ENCODE measurements at places on chromosomes 5 and 9.

DNA sequence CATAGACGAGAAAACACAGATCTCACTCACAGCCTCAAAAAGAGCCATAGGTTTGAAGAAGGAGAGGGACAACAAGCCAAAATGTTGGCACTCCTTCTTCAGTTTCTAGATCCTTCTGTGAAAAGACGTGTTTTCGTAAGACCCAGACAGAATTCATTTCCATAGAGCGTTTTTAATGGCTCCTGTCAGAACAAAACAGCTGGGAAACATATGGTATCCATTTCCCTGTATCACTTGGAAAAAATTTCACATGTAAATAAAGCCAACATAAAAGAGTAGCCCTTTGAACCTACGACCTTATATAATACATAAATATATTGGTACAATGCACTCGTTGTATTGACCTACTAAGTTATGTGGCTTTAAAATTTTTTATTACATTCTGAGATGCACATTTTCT is 108.1 kb downstream of the SNCAIP start:
- no peak for DNase-seq

GRCh38 chr9:89902450-89903140 is 297.8 kb downstream of the GADD45G start:
- DNase-seq, result no peak

GRCh38 chr9:2023532-2023931 is 8.4 kb downstream of the SMARCA2 start:
- DNase-seq, result no peak

GRCh38 chr5:138603249-138603920 is 28.2 kb upstream of the HSPA9 start:
- peak; percentile 40 for DNase-seq

- peak; percentile 46 for DNase-seq
Measured at GRCh38 chr9:120689860-120690259, 24.4 kb downstream of the MEGF9 start.

- no peak for DNase-seq
Measured at GRCh38 chr9:128118971-128119665, 8.4 kb downstream of the PTGES2 start.

DNA sequence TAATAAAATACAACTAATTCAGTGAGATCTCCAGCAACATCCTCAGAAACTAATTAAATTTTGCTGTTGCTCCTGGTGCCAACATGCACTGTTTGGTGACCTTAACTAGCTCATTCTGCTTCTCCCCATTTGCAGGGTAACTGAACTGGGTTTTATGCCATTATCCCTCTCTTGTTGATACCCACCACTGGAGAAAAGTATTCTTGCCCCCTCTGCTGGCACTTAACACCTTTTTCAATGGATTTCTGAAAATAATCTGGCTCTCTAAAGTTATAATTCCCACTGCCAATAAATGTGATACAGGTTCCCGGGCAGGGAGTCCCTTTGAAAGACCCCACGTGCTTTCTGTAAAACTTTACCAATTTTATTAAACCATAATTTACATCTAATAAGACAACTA is 394.3 kb downstream of the OSTF1 start:
- DNase-seq, result no peak

DNA sequence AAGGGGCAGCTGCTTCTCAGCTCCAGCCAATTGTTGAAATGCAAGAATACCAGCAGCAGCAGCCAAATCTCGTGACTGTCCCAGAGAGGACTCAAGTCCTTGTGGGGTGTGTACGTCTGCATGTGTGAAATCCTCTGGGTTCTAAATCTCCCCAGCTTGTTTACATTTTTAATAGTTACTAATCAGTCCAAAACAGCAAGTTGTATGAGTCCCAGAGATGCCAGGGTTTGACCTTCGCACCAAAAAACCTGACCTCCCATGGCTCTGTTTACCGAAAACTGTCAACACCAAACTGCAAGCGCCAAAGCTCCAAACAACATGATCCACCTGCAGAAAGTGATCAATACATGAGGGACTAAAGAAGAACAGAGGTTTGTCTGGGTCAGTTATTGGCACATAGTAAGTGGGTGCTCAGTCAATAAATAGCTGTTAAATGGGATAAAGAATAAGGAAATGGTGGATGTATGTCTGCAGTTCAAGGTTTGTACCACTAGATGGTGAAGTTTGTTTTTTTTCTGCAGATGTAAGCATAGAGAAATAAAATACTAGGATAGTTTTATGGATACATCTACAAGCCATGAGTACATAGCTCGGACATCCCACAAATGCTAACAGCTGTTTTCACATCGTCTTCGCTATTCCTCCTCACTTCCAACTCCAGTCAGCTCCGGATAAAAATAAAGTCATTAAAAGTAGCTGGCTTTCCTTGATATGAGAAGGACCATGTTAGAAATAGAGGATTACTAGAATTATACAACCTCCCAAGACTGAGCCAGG is 85.3 kb upstream of the ADRB2 start:
- peak; percentile 29 for DNase-seq

- DNase-seq, result no peak
Measured at GRCh38 chr9:111752455-111752854, 42.3 kb downstream of the SHOC1 start.

GRCh38 chr5:34676416-34676815 is 20.3 kb downstream of the RAI14 start:
- DNase-seq, result no peak

- DNase-seq, result no peak
Measured at GRCh38 chr9:131391020-131391419, 2.9 kb upstream of the PRRC2B start.

DNA sequence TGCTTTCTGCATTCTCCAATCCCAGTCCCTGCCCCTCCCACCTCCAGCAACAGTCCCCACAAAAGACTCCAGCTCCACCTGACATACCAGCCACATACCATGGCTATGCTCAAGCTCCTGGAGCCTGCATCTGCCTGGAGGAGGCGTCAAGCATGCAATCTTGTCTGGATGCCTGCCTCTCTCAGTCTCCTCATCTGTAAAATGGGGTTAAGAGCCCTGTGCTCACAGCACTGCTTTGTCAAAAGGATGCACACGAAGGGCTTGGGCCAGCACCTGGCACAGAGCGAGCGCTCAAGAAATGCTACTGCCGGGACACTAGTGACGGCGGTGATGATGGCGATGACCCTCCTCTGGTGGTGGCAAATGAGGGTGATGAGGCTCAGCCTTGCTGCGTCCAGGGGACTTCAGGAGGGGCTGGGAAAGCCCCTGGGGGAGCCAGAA is 202.9 kb upstream of the IER5L start:
- DNase-seq, result no peak

GRCh38 chr9:130461218-130461630 is 16.5 kb downstream of the ASS1 start:
- peak; percentile 86 for DNase-seq

- no peak for DNase-seq
Measured at GRCh38 chr5:142608081-142608480, 77.8 kb downstream of the FGF1 start.

DNA sequence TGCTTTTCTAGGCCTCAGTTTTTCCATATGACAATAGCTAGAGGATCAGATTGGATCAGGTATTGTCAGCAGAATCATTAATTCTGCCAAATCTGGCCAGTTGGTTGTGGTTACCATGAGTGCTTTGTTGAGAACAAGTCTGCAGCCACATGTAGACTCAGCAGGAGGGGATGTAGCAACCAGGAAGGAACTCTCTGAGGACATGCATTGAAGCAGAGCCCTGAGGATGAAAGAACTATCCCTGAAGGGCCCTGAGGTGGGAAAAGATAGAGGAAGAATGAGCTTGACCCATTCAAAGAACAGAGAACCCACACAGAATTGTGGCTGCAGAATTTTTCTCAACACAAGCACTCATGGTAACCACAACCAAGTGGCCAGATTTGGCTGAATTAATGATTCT is 60.1 kb upstream of the AFAP1L1 start:
- no peak for DNase-seq

DNA sequence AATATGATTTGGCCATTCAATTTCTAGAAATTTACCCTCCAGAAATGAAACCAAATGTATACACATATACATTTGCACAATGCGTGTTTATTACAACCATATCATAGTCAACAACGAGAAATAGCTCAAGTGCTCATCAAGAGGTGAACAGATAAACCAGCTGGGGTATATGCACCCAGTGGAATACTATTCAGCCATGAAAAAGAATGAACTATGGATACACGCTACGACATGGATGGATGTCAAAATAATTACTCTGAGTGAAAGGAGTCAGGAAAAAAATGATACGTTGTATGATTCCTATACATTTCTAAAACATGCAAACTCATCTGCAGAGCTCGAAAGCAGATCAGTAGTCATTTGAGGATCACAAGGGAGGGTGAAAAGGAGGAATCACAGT is 441.5 kb upstream of the ADAMTS16 start:
- DNase-seq, result no peak

GRCh38 chr5:127386557-127386956 is 96.0 kb downstream of the MEGF10 start:
- DNase-seq, result no peak

DNA sequence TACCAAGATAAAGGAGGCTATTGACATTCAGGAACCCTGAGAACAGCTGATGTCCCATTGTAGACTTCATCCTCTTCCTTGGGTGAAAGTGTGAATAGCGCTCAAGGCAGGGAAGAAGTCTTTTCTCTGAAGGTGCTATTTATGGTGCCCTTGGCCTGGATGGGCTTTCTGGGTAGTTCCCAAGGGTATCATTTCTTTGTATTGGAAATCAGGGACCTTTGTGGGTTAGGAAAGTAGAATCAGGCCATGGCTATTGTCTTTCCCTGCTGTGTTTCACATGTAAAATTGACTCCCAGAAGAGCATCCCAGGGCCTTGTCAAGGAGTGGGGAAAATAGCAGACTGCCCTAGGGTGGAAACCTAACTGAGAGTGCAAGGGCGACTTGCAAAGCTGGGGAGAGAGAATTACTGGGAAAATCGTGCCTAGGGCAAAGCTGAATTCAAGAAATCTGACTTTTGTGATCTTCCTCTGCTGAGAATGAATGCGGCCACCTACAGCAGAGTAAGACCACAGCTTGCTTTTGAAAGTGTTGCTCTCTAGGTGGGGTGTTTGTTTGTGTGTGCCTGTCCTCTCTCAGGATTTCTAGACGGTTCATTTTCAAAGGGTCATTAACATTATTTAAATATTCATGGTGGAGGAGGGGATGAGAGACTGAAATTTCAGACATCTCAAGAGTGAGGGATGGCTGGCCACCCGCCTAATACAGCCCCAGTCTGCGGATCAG is 160.6 kb downstream of the C9orf152 start:
- DNase-seq, result peak; percentile 15

- DNase-seq, result peak; percentile 47
Measured at GRCh38 chr9:124032247-124032646, 20.7 kb downstream of the LHX2 start.

DNA sequence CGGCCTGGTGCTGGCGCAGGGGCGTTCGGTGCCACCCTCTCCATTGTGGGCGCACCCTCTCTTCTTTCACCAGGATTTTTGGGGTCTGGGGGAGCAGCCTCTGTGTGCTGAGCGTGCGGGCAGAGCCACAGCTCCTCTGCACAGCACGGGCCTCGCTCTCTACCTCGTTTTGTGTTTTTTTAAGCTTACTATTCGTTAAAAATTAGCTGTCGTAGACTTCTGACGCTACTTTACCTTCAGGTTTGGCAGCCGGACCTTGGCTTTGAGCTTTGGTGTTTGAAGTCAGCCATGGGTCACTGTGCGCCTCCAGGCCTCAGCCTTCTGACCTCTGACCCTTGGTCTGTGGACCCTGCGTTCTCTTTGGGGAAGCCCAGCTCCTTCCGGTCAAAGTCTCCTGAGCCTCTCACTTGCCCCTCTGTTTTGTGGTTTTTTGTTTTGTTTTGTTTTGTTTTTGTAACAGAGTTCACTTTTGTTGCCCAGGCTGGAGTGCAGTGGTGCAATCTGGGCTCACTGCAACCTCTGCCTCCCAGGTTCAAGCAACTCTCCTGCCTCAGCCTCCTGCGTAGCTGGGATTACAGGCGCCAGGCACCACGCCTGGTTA is 88.2 kb upstream of the CACNA1B start:
- no peak for DNase-seq

DNA sequence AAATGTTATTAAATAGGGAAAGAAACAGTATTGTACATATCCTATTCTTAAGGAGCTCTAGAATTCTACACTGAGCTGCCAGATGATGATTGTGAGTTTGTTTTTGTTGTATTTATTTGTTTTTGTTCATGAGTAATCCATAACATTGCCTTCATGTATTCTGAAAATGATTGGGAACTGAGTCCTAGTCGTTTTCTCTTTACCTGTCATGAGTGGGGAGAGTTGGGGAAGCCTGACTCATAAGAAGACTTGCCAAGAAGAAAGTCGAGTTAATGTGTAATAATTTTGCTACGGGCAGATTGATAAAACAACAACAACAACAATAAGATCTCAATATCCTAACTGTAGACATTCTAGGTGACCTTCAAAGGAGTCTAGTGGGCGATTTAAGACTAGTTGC is 103.8 kb downstream of the ANKRD55 start:
- DNase-seq, result no peak

DNA sequence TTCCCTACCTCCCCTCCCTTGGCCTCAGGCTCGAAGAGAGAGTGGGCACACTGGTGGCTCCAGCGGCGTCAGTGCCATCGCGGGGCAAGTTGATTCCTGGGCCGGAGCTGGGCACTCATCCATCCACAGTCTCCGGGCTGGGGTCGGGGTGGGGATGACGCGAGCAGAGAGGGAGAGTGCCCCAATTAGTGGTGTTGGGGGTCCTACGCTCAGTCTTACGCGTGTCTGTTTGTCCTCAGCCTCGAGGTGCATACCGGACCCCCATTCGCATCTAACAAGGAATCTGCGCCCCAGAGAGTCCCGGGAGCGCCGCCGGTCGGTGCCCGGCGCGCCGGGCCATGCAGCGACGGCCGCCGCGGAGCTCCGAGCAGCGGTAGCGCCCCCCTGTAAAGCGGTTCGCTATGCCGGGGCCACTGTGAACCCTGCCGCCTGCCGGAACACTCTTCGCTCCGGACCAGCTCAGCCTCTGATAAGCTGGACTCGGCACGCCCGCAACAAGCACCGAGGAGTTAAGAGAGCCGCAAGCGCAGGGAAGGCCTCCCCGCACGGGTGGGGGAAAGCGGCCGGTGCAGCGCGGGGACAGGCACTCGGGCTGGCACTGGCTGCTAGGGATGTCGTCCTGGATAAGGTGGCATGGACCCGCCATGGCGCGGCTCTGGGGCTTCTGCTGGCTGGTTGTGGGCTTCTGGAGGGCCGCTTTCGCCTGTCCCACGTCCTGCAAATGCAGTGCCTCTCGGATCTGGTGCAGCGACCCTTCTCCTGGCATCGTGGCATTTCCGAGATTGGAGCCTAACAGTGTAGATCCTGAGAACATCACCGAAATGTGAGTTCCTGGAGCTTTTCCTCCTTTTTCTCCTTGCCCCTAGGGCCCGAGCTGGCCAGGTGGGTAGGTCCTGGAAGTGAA is 861 bp downstream of the NTRK2 start:
- DNase-seq, result peak; percentile 80

- DNase-seq, result peak; percentile 19
Measured at GRCh38 chr5:180207593-180207992, 1.4 kb downstream of the RASGEF1C start.

GRCh38 chr5:76513476-76513875 is 109.7 kb downstream of the F2RL2 start:
- no peak for DNase-seq

DNA sequence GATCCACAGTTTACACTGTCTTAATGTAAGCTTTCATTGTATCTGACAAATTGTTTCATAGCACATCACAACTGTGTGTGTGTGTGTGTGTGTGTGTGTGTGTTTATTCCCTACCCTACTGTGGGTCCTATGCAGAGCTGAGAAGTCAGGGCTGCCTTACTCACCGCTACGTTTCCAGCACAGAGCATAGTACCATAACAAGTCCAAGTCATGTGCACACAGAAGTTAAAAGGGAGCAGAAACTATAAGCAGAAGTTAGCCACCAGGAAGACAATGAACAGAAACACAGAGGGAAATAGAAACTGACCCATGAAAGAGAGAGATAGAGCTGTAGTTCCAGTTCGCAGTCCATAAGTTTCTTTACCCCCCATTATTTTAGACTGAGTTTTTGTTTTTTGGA is 38.2 kb upstream of the DMXL1 start:
- no peak for DNase-seq
